LoVo (cell line): ENCODE measurements at places on chromosomes 2 and 18.

DNA sequence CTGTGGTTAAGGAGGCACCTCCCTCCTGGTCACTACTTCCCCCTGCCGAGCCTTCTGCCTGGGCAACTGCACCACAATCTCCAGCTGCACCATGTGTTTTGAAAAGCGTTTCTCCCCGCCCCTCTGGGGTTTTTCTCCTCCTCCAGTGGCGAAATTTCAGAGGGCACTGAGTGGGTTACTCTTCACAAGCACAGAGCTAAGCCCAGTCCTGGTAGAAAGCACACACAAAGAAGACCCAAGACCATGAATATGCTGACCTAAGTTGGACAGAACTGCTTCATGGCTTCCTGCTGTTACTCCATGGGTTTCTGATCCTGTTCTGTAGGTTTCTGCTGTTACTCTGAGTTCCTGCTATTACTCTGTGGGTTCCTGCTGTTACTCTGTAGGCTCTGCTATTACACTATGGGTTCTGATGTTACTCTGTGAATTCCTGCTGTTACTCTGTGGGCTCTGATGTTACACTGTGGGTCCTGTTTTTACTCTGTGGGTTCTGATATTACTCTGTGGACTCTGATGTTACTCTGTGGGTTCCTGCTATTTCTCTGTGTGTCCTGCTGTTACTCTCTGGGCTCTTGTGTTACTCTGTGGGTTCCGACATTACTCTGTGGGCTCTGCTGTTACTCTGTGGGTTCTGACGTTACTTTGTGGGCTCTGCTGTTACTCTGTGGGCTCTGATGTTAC lies 216.6 kb downstream of the RTP5 start:
- DNase-seq: no peak

GRCh38 chr2:233706720-233707119 lies 6.0 kb upstream of the UGT1A5 start:
- DNase-seq: no peak

DNA sequence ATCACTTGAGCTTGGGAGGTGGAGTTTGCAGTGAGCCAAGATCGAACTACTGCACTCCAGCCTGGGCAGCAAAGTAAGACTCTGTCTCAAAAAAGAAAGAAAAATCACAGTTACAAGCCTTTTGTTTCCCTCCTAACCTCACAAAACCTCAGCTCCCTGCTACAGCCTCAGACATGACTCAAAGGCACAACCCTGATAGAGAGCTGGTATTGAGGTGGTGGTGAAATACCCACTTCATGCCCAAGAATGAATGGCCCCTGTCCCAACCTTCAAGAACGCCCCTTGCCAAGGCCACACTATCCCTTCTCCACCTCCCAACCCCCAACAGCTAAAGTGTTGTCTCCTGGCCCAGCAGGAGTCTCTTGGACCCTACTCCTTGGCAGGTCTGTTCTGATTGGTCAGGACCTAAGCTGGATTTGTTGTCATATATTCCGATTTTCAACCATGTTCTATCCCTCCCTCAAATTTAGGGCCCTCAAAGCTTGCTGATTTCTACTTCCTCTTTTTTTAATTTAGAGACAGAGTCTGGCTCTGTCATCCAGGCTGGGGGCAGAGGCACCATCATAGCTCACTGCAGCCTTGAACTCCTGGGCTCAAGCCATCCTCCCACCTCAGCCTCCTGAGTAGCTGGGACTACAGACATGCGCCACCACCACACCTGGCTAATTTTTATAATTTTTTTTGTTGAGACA lies 61.9 kb upstream of the BZW1 start:
- no peak for DNase-seq

DNA sequence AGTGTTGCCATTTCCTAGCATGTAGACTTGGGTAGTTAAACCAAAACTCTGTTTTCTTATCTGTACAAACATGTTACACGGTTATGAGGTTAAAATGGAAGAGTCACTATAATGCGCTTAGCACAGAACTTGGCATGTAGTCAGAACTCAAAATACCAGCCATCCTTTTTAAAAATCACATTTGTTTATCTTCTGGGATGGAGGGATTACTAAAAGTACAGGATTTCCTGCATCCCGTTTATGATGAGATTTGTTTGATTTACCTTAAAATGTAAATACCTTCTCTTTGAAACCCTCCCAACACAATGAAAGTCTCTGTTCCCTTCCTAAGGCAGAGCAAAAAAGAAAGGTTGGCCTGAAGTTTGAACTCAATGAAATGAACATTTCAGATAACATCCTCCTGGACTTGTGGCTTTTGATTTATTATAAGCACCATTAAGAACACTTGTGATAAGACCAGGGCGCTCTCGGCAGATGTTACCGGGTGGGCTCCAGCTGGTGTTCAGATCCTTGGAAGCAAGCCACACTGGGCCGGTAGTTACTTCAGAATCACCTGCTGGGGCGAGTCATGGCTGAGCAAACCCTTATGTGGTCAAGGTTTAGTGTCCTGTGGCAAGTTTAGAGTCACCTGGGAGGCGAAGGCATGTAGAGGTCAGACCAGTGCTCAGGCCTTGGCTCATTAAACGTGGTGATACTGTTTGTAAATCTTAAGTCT lies 105.7 kb downstream of the MGAT5 start:
- DNase-seq: peak; percentile 74

GRCh38 chr2:153417077-153417476 lies 61.5 kb downstream of the RPRM start:
- DNase-seq: no peak

GRCh38 chr2:235514627-235515363 lies 21.0 kb downstream of the AGAP1 start:
- no peak for DNase-seq

DNA sequence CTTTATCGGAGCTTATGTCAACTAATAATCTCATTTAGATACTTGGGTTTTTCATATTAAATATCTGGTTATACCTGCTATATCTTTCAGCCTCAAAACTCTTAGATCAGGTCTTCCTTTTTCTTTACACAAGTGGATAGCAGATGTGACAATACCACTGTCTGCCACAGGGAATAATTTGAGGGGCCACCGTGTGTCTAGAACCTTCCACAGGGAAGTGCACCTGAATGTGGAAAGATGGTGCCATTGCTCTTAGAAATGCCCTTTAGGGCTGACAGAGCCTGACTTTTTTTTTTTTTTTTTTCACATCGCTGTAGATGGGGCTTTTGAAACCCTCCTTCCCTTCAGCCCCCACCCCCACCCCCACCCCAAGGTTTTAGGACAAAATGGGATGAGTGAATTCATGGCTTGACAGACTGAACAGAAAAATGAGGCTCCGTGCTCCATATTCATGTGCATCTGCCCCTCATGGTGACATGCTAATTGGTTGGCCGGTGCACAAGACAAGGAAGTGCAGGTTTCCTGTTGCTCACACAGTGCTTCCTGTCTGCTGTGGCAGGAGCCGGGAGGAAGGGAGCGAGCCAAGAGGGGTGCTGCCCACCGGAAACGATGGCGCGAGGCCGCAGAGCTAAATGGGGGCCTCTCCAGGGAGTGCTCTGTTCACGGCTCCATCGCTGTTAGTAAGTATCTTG lies 246.0 kb downstream of the LDLRAD4 start:
- DNase-seq: no peak

DNA sequence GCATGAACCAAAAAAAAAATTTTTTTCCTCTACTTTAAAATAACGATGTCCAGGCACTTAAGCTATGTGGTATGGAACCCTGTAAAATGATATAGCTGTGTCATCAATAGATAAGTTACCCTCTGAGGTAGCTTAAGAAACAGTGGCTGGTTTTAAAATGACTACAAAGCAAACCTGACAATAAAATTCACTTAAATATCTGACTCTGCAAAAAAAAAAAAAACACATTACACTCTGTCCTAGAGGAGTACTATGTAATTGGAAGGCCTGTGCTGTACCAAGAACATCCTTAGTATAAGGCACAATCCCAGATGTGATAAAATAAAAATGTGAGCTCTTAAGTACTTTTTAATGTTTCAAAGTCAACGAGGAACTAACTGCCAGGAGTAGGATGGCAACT lies 322.4 kb downstream of the ALK start:
- no peak for DNase-seq

DNA sequence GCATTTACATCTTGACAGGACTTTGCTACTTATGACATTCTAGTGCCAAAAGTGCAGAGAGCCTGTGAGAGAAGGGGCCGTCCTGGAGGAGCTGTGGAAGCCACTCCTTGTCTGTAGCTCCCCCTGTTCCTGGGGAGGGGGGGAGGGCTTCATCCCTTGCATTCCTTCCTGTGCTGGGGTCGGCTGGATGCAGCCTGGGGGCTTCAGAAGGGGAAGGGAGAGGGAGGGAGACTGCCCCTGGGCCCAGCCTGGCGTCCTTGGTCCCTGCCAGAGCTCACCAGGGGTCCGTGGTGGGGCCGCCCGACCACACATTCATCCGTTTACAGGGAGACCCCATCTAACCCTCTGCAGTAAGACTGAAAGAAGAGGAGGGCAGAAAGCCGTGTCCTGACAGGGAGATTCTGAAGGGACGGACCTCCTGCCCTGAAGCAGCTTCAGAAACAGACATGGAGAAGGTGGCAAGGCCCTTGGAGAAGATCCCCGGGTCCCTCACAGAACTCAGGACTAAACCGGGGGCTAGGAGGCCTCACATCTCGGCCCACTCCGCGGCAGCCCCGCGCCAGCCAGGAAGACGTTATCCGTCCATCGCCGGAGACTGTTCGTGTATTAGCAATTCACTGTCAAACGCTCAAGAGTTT lies 258.3 kb upstream of the SALL3 start:
- no peak for DNase-seq

DNA sequence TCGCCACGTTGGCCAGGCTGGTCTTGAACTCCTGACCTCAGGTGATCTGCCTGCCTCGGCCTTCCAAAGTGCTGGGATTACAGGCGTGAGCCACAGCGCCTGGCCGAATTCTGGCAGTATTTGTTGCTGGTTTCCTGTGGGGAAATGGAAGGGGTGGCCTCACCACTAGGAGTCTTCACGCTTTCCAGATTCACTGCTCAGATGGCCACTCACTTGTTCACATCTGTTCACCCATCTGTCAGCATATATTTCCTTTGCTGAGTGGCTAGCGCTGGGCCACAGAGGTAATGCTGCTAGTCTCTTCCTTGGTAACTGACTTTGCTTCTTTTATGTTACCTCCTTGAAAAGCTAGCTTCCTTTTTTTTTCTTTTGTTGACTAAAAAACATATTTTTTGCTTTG lies 27.2 kb downstream of the TMEM177 start:
- DNase-seq: no peak

- no peak for DNase-seq
Measured at GRCh38 chr2:20976527-20976926, 67.3 kb downstream of the APOB start.

GRCh38 chr2:126154256-126154785 lies 501.6 kb upstream of the GYPC start:
- DNase-seq: no peak

- no peak for DNase-seq
Measured at GRCh38 chr18:70385474-70385873, 96.6 kb downstream of the SOCS6 start.

DNA sequence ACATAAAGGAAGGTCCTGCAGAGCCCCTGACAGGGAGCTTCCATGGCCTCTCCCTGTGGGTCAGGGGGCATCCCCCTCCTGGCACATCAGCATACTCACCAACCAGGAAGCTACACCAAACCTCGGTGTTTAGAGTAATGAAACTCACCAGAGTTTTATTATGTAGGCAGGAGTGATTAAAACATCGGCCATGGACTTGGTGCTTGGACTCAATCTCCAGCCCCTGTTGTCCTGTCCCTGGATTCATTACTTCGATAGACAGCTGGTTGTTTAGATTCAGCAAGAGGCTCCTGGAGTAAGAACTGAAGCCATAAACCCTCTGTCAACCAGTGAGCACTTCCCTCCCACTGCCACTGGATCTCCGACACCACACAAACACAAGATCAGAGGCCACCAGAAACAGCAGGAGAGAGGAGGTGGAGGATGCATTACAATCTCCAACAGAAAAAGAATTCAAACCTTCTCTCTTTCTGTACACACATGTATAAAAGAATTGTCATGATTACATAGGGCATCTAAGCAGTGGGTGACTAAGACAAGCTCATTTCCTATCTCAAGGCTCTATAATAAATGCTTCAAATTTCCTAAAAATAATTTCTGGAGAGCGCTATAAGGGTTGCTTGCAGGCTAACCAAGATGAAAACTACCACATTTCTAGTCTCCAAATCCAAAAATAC lies 27.2 kb downstream of the TBC1D8 start:
- no peak for DNase-seq

DNA sequence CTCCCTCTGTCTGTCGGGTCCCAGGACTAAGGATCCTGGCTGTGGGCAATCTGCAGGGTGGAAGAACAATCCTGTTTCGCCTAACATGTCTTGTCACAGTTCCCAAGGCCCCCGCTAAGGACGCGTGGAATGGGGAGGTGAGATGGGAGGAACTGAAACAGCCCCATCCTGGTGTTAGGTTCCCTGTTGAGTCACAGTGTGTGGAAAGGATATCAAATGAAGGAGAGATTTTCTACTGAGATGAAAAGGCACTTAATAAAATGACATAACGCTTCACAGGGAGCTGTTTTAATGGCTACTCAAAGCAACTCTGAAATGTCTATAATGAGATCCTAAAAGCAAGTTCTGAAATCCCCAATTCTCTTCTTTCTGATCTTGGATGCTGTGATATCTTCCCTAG lies 52.5 kb downstream of the RAB31 start:
- DNase-seq: no peak

- DNase-seq: peak; percentile 24
Measured at GRCh38 chr2:200578778-200579177, 7.0 kb upstream of the AOX1 start.

GRCh38 chr2:197297266-197297665 lies 13.3 kb downstream of the ANKRD44 start:
- DNase-seq: no peak

GRCh38 chr2:173355866-173356508 lies 1.3 kb downstream of the CDCA7 start:
- DNase-seq: no peak

- no peak for DNase-seq
Measured at GRCh38 chr2:36123995-36124394, 231.6 kb upstream of the CRIM1 start.

DNA sequence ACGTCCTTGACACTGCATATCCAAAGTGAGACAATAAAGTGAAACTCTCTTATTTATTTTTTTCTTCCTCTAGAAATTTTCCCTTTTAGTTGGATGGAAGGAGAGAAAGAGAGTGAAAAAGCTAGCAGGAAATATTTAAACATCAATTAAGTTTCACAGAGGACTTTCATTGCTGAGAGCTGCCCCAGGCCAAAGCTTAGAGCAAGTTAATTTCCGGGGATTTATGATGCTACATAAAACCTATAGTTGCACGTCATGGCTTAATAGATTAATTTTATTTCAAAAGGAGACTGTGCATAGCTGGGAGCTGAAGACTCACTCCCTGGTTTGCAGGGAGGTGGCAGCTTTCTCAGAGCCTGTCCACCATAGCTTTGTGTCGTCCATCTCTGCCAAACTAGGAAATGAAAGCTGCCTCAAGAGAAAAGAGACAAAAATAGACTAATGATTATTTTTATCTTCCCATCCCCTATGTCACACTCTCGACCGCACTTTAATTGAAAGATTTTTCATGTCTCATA lies 323.3 kb upstream of the RAB6C start:
- no peak for DNase-seq

GRCh38 chr2:69677914-69678313 lies 34.4 kb upstream of the AAK1 start:
- DNase-seq: no peak

GRCh38 chr2:104831742-104832141 lies 22.2 kb upstream of the POU3F3 start:
- DNase-seq: no peak

- DNase-seq: no peak
Measured at GRCh38 chr2:236971131-236971821, 114.4 kb upstream of the COPS8 start.

- no peak for DNase-seq
Measured at GRCh38 chr18:23992089-23992940, 22.2 kb upstream of the TTC39C start.
